ENCODE measurements at places on chromosomes 3 and 15.

DNA sequence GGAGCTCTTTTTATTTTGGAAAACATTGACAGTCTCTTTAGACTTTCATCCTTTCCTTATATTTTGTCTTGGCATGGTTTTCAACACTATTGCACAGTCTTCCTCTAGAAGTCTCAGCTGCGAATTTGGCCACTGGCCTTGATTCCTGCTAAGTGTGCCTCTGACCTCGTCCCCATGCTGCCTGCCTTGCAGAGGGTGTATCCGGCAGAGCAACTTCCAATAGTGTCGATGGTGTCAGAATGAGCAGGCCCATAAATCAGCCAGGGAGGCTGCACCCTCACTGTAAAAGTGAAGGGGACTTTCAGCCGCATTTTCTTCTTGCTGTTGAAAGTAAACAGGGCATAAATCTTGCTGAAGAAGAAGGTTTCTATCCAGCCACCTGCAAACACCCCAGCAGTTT, 336.7 kb upstream of the TRIM42 start:
- no peak for DNase-seq

GRCh38 chr3:162211470-162211869, 714.9 kb downstream of the OTOL1 start:
- DNase-seq: no peak

- no peak for DNase-seq
These were observed 129.8 kb upstream of the CPNE4 start for GRCh38 chr3:132164469-132165092.

- DNase-seq: no peak
These were observed 18.7 kb upstream of the TMEM41A start for GRCh38 chr3:185517387-185518130.

DNA sequence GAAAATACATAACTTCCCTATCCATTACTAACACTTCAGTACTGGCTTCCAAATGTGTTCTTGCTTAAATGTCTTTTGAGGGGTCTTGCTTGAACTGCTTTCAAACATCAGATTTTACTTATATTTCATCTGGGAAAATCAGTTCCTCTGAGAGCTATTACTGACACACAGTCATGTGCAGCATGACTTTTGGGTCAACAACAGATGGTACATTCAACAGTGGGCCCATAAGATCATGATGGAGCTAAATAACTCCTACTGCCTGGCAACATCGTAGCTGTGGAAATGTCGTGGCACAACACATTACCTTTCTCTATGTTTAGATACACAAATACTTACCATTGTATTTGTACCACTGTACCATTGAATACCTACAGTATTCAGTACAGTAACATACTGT, 43.8 kb downstream of the WWTR1 start:
- DNase-seq: no peak

DNA sequence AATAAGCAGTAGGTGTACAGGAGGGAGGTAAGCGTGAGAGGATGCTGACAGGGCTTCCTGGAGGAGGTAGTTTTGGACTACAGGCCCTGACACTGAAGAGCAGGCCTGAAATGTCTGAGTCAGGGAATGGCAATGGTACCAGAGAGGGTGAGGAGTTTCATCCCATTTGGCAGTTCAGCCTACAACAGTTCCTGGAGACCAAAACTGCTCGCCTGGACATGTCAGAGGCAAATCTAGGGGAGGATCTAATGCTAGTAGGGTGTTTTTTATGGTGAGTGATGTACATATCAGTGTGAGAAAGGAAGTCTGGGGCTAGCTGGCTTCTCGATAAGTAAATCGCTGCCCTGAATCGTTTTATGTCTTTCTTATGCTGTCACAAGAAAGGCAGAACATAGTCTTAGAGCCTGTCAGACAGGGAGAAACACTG, 13.8 kb upstream of the TNFSF10 start:
- no peak for DNase-seq

GRCh38 chr3:119420196-119420595, 43.2 kb downstream of the TMEM39A start:
- DNase-seq: peak; percentile 64

GRCh38 chr3:35641331-35641730, 2.0 kb downstream of the ARPP21 start:
- no peak for DNase-seq

DNA sequence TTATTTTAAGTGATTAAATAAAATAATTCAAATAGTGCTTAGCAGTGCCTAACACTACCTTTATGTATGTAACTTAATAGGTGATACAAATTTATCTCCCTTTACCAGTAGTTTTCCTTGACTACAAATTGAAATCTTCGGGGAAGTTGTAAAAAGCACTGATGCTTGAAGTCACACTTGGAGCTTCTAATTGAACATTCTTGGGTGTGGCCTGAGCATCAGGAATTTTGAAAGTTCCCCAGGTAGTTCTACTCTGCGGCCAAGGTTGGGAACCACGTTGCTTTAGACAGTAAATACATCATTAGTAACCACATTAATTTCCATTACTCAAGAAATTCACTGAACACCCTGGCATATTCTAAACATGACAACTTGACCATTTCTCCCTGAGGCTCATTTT, 351.4 kb downstream of the CNTN6 start:
- no peak for DNase-seq

- DNase-seq: no peak
These were observed 17.6 kb upstream of the CYP11A1 start for GRCh38 chr15:74384881-74385643.

GRCh38 chr3:95456835-95457234, 1357.6 kb upstream of the EPHA6 start:
- DNase-seq: no peak

- DNase-seq: no peak
These were observed 4.1 kb upstream of the P4HTM start for GRCh38 chr3:48985831-48986376.

- no peak for DNase-seq
These were observed 433.6 kb upstream of the DPH6 start for GRCh38 chr15:35979608-35980007.

- no peak for DNase-seq
These were observed 13.2 kb downstream of the AAGAB start for GRCh38 chr15:67241132-67241855.

DNA sequence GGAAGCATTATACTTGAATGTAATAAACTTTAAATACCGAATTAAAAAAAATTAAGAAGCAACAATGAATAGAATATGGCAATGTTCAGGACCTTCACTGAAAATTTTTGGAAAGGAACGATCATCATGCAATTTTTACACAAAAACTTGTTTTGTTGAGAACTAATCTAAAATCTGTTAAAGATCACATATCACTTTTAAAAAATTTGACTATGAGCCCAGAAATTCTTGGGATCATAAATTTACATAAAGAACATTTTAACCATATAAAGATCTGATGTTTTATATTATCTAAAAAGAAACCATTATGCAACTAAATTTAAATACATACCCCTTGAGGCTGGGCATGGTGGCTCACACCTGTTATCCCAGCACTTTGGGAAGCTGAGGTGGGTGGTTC, 76.2 kb upstream of the MELTF start:
- no peak for DNase-seq

DNA sequence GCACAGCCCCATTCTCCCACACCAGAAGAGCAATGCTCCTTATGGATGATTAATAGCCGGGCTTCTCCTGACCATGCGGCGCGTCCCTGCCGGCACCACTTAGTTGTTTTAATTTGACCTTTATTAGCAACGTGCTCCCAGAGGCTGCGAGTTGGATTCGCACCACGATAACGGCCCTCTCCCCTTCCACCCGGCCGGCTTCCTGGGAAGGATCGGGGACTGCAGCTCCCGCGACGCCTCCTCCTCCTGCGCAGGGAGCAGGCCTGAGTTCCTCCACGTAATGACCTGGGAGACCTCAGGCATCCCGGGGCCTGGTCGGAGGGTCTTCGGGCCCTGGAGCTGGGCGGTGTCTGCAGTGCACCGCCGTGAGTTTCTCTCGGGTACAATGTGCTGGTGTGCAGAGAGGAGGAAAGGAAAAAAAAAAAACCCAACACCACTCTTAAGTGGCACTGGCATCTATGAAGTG, 243.3 kb upstream of the TOPAZ1 start:
- DNase-seq: peak; percentile 79

GRCh38 chr3:64392001-64392400, 166.7 kb upstream of the PRICKLE2 start:
- no peak for DNase-seq

- DNase-seq: no peak
These were observed 30.7 kb upstream of the IP6K2 start for GRCh38 chr3:48747706-48748105.

GRCh38 chr3:126463521-126463920, 12.2 kb downstream of the ZXDC start:
- DNase-seq: no peak

GRCh38 chr15:66842710-66843441, 140.8 kb downstream of the SMAD6 start:
- DNase-seq: peak; percentile 76

- DNase-seq: no peak
These were observed 18.9 kb upstream of the CTNNB1 start for GRCh38 chr3:41180396-41180795.

- no peak for DNase-seq
These were observed 317.0 kb downstream of the GABRB3 start for GRCh38 chr15:26455828-26456227.

- DNase-seq: no peak
These were observed 15.3 kb upstream of the TNFSF10 start for GRCh38 chr3:172538368-172539151.

DNA sequence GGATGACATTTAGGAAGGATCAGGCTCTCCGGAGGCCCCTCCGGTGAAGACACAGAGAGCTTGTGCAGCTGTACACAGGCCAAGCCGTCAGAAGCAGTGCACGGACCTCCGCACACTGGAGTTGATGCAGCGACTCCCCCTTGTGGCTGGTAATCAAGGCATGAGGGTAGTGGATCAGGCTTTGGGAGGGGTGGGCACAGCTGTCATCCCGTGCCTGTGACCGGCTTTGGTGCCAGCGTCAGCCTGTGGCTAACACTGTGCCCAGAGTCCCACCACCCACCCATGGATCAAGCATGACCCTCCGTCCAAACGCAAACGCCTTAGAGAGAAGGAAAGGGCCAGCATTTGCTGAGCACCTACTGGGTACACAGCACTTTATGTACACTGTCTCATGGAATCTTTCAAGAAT, 8.2 kb upstream of the GRIP2 start:
- DNase-seq: peak; percentile 87

DNA sequence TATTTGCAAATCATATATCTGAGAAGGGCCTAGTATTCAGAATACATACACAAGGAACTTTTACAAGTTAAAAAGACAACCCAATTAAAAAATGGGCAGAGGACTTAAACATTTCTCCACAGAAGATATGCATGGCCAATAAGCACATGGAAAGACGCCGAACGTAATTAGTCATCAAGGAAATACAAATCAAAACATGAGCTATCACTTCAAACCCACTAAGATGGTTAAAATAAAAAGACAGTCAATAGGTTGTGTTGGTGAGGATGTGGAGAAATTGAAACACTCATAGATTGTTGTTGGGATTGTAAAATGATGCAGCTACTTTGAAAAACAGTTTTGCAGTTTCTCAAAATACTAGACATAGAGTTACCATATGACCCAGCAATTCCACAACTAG, 61.2 kb upstream of the NEO1 start:
- no peak for DNase-seq

GRCh38 chr3:184908859-184909258, 96.9 kb downstream of the VPS8 start:
- peak; percentile 63 for DNase-seq

DNA sequence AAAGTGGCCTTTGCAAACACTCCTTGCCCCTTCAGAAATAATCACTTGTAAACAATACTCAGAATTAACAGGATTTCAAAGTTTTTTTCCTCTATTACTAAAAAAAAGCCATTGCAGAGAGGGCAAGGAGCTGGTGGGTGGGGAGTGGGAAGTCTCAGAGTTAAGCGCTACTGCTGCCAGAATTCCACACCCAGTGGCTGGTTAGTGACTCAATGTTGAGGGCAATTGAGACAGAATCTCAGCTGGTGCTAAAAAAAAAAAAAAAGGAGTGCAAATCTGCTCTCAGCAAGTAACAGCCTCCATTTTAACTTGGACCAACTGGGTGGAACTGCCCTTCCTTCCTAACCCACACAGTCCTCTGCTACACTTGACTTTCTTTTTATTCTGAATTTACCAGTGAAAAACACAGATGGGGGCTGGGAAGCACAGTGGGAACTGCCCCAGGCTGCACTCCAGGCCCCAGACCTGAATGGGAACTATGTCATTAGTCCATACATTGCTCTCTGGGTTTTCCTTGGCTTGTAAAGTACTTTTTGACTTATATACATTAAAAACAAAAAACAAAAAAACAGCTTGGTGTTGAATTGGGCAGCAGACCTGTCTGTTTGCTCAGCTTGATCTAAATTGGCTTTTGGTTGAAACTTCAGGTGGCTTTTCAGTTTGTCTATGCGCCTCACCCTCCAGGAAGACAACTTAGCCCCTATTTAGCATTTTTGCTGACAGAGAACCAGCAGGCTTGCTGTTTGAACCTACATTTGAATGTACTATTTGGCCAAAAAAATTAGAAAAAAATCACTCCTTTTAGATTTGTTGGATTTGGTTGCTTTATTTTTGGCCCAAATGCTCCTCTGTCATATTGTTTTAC, 357.8 kb upstream of the TBL1XR1 start:
- DNase-seq: peak; percentile 49

- peak; percentile 76 for DNase-seq
These were observed 44.5 kb upstream of the MAGEF1 start for GRCh38 chr3:184756151-184757021.

DNA sequence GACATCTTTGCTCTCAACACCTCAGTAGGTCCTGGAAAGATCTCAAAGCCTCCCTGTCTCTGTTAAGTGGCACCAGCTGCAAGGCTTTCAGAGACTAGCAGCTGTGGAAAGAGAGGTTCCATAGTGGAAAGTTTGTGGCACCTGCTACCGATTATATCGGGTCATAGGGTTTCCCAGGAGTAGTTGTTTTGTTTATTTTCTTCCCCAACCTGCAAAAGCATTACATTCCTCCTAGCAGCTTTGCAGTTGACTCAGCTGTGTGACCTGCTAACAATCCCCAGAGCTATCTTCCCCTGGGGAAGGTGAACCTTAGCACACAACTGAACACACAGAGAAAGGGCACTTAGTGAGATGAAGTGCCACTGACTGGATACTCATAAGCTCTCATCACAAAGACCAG, 598.9 kb upstream of the GRM7 start:
- DNase-seq: no peak

GRCh38 chr15:68204776-68205557, at the start of gene CALML4:
TSS of gene CALML4 (minus strand) at chr15:68205332. CDS start at chr15:68205247, 85 bp downstream.
- DNase-seq: no peak

GRCh38 chr3:10757821-10758130, 58.3 kb upstream of the SLC6A11 start:
- no peak for DNase-seq

DNA sequence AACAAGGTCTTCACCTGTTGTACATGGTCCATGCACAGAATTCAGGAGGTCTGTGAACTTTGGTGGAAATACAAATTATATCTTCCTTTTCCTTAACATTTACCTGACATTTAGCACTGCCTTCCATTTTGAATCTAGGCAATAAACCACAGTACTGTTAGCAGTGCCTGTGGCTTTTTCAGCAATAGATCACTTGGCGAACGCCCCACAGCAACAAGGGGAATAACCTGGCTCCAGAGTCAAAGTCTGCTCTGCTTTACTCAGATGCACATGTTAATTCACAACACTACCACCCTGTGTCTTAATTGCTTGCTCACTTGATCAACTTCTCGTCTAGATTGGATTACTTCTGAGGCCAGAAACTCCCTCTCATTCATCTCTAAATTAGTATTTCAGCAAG, 414.6 kb upstream of the PROK2 start:
- no peak for DNase-seq

- DNase-seq: no peak
These were observed 64.1 kb downstream of the TLE3 start for GRCh38 chr15:70033529-70034140.
